ENCODE measurements at places on chromosomes 5 and 9.

DNA sequence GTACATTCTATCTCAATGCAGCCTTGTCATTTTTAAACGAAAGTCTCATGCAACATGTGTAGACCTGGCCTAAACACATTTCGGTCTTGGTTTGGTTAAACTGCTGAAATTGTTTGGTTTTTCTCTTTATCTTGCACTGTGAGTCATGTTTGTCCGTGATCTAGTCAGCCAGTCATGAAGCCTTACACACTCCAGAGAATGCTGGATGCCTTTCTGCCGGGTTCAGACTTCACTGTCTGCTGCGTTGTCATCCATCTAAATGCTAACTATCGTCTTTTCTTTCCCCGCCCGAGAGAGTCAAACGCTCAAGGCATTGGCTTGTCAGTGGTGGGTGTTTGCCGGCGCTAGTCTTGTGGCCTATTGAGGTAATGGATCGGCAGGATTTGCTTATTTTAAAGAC is 1194.6 kb upstream of the WWC1 start:
- DNase-seq: no peak

DNA sequence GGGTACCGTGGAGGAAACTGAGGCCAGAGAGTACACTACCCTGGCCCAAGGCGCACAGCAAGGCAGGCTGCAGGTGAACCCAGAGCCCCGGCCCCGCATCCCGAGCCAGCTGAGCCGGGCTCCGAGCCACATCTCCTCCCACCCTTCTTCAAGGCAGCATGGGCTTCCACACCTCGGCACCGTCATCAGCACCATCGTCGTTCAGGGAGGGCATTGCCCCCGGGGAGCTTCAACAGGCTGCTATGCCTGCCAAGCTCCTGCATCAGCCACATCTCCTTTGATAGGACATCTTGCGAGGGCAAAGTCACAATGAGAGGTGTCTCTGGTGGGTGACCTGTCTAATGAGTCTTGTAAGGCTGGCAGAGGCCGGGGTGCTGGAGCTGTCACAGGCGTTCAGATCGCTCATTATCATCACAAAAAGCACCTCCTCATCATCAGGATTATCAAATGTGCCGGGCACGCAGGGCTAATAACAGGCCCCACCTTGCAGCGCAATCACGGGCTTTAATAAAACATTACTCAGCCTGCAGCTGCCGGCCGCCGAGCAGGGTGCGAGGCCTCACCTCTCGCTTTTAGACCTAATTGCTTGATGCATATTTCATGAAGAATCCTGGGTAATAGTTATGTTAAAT is 20.0 kb upstream of the SLC25A51 start:
- DNase-seq: no peak

- DNase-seq: no peak
Observed at GRCh38 chr5:165157219-165157618, 1651.8 kb downstream of the MAT2B start.

- no peak for DNase-seq
Observed at GRCh38 chr5:133273661-133274596, 222.1 kb downstream of the HSPA4 start.

GRCh38 chr9:107246259-107247254 is 36.5 kb upstream of the RAD23B start:
- peak; percentile 69 for DNase-seq

- DNase-seq: no peak
Observed at GRCh38 chr5:158471535-158471924, 612.6 kb upstream of the CLINT1 start.

DNA sequence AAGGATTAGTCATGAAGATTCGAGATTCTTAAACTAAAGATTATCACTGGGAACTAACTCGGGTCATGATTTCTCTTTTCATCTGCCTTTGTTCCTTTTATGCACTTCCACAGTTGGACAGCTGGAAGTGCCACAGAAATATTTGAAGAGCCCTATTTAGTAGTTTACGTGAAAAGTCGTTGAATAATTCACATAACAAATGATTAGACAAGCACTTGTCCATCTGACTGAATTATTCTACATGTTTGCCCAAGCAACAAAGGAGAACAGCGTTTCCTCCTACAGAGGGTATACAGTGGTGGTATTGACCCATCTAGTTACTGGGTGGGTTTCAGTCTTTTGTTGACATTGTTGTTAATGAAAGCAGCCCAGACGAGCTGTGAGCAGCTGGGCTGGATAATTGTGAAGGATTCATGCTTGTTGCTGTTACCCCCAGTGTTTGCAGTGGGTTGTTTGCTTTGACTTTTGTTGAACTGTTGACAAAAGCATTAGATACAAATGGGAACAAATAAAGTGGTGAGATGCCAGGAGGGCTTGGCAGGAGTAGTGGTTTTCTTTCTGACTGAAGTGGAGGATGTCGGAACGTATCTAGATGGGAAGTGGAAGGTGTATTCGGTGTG is 96.2 kb downstream of the TLE4 start:
- DNase-seq: no peak
